T47D (cell line): ENCODE measurements at places on chromosomes 1 and 21.

GRCh38 chr1:215357901-215358300 lies 209.2 kb upstream of the KCTD3 start:
- no peak for DNase-seq

- peak; percentile 64 for DNase-seq
Measured at GRCh38 chr1:231420959-231421545, 1.0 kb downstream of the EGLN1 start.

DNA sequence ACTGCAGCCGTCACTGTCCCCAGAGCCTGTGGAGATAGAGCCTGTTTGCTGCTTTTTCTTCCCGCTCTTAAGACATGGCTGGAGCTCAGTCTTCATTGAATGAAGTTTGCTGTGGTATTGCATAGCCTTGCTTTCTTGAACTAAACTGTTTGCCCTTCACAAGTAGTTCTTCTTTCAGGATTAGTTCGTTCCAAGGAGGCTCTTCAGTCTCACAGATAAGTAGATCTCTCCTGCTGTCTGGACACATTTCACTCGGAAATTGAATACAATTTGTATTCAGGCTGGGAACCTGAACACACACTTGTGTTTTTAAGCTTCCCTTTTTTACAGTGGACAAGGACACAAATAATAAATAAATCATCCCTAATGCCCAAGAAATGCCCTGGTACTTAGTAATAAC lies 34.7 kb downstream of the IFNAR1 start:
- no peak for DNase-seq

GRCh38 chr1:236129306-236129705 lies 13.0 kb upstream of the GPR137B start:
- no peak for DNase-seq

GRCh38 chr1:44839576-44839975 lies 3.5 kb downstream of the PTCH2 start:
- DNase-seq = no peak

GRCh38 chr1:110161849-110162248 lies 11.6 kb downstream of the SLC6A17 start:
- DNase-seq = no peak

GRCh38 chr1:217402301-217402700 lies 228.6 kb downstream of the GPATCH2 start:
- no peak for DNase-seq

GRCh38 chr1:30058970-30059369 lies 664.4 kb downstream of the MATN1 start:
- no peak for DNase-seq

DNA sequence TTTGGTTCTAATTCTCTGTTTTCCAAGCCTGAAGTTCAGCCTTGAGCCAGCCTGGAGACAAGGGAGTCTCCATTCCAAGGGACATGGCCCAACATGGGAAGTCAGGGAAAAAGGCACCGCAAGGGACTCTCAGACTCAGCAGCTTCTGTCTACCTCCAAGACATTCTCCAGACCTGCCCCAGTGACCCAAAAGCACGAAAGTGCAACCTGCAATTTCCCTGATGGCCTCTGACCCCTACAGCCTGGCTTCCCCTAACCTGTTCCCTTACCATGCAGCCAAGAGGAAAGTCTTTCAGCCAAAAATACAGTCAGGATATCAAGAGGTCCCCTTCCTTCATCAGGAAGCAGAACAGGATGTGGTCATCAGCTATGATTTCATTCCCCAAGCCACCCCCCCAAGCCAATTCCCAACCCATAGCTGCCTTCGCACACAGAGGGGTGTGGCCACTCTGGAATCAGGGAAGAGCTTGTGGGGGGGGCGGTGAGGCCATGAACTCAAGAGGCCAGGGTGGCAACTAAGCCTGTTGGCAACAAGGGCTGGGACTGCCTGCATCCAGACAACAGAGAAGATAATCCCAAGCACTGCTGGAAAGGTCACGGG lies 59.2 kb downstream of the TIAM1 start:
- DNase-seq = no peak

GRCh38 chr1:19942088-19942487 lies 18.7 kb upstream of the PLA2G2E start:
- no peak for DNase-seq

DNA sequence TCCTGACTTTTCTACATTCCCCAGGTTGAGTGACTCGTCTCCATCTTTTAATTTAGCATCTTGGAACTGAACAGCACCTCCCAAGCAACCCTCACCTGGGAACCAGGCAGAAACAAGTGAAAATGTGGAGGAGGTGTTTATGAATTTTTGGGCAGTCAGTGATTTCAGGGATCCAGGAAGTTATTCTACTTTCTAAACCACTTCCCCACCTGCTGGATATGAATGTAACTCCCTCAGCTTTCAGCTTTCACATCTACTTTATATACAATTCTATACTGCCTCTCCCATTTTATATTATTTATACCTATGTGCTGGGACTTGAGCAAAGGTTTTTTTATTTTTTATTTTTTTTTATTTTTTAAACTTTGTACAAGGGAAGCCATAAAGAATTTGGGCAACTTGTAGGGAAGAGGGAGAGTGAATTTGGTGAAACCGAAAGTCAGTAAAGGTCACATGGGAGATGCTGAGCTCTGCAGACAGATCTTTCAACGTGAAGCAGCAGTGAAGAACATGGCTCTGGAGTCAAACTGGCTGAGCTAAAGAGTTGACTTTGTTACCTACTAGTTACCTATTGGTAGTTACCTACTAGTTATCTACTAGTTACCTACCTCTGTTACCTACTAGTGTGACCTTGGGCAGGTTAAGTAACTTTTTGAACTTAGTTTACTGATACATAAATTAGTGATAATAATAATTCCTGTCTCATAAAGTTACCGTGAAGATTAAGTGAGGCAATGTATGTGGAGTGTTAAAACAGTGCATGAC lies 45.5 kb downstream of the DDR2 start:
- DNase-seq = no peak

DNA sequence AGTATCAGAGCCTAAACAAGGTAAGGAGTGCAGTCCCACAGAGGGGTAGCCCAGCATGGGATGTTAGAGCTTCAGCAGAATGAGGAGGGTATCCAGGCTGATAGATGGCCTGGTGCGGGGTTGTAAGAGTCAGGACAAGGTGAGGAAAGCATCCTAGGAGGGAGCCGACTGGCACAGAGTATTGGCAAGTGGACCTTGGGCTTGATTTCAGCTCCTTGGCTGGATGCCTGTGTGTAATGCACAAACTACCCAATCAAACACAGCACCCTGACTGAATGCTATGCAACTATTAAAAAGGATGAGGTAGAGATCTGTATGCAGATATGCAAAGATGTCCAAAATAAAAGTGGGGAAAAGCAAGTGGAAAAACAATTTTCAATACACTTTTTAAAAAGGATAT lies 18.0 kb downstream of the DENND2C start:
- no peak for DNase-seq
